ENCODE measurements at places on chromosomes 11 and 22.
A peak's percentile ranks its signal among the peaks of the same experiment; 100 is the strongest.

DNA sequence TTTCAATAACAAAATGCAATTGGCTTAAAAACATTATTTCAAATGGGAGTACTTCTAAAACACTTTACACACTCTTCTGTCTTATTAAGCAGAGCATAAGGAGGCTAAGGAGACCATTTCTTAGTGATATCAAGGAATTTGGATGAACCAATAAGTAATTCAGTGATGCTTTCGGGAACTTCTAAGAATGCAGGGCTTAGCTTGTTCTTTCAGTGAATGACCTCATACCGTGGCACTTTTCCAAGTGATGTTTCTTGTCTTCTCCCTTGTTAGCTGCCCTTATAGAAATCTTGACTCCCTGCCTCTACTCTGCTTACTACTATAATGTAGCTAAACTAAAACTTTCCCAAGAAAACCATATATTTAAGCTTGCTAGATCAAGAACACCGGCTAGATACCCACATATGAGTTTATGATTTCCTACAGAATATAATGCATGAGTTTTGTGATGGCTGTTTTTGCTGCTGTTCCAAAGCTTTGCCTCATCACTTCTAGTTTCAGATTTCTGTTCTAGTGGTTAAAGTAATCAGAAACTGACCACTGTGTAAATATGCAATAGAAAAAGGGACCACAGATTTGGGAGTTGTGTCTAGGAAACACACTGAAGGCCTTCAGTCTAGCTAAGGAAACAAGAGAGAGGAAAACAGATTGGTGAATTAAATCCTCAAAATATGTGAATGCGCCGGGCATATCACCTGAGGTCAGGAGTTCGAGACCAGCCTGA, 37.5 kb upstream of the STK33 start:
- DNase-seq, result no peak

DNA sequence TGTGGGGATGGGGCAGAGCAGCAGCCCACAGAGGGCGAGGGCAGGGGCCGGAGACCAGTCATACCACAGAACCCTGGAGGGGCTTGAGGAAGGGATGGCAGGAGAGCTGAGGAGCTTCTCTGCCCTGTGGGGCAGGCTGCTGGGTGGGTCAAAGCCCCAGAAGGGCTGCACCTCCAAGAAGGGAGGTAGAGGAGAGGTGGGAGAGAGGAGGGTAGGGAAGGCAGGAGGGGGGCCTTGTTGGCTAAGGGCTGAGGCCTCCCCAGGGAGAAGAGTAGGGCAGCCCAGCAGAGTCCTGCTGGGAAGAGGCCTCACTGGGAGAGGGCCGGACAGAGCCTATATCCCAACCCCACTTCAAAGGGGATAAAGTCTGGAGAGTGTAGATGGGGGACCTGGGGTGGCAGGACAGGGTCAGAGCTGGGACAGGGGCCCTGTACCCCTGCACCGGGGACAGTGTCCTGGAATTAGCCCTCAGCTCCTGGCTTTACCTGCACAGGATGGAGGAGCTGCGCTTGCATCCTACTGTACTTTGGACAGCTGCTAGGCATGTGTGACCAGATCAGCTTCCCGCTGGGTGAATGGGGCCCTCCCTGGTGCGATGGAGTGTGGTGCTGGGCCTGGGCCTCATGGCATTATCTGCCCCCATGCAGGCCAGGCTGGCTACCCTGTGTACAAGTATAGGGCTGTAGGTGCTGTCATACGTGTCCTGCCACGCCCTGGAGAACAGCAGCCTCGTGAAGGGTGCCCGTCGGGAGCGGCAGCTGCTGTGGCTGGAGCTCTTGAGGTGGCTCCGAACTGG, 7.3 kb downstream of the DGCR6L start:
- peak; percentile 2 for DNase-seq

DNA sequence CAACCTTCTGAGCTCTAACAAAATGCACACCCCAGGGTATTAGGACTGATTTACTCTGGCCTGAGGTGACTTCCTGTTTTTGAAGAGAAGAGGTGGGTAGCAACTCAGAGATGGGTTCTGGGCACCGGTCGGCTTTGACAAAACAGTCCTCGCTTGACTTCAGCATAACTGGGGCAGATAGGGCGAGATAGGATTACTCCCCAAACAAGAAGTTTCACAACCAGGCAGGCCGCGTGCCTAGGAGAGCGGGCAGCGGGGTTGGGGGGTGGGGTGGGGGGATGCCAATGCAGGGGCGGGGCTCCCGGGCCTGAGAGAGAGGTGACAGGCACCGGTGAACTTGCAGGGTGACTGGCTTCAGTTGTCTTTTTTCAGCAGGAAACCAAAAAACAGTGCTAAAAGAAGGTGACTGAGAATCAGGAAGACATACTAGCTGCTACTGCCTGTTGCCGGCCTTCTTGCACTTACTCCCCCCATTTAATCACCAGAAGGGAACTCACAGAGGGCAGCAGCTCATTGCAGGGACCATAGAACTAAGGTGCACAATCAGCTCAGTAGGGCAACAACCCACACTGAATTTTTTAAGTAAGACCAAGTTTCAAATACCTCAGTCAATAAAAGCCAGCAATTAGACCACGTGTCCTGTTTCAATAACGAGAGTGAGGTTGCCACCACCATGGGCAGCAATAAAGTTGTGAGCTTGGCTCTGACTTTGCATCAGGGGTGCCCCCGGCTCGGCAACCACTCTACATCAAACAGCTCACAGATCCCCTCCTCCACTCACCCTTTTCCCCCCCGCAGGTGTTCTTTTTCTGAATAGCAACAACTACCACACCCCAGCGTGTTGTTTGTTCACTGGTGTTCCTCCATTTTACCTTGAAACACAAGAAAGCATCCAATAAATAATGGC, 37.2 kb upstream of the ETS1 start:
- no peak for DNase-seq

DNA sequence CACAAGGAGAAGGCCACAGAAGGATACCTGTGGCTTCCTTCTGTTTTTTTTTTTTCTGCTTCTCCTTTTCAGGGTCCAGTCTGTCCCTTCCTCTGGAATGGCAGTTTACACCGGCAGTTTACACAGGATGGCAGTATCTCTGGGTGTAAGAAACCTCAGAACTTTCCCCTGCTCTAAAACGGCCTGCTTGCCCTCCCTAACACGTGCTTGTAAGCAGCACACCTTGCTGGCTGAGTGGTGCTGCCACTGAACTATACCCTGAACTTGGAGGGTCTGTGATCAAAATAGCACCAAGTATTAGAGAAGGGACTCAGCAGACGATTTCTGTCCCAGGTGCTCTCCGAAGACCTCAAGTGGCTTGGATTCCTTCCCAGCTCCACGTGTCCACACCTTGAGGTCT, 904 bp upstream of the OPCML start:
- no peak for DNase-seq

DNA sequence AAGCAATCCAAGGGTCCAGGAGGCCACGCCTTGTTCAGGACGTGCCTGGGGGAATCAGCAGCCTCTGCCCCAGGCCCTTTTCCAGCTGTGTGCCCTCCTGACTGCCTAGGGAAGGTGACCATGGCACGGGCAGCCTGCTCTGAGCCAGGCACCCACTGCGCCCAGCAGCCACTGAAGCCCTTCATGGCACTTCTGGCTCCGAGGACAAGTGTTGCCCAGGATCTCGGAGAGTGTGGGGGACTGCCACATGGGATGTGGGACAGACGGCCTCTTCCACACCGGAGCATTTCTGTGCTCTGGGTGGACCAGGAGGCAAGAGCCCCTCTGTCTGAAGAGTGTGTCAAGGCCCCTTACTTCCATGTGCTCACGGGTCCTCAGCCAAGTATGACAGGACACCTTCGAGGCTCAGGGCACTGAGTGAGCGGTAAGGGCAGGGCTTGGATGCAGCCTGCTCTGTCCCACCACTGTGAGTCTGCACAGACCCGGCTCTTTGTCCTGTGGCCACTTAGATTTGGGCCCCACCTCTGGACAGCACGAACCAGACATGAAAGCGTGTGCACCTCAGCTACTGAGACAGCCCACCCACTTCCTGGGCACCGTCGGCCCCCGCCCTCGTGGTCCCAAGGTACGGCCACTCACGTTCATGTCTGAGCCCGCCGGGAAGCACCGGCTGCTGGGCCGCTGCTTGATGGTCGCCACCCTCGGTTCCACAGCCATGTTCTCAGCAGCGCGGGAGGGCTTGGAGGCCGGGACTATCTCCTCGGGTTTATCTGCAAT, 93.6 kb downstream of the CTTN start:
- no peak for DNase-seq

- no peak for DNase-seq
These were observed 241.1 kb downstream of the SOX6 start for GRCh38 chr11:16114978-16115871.

DNA sequence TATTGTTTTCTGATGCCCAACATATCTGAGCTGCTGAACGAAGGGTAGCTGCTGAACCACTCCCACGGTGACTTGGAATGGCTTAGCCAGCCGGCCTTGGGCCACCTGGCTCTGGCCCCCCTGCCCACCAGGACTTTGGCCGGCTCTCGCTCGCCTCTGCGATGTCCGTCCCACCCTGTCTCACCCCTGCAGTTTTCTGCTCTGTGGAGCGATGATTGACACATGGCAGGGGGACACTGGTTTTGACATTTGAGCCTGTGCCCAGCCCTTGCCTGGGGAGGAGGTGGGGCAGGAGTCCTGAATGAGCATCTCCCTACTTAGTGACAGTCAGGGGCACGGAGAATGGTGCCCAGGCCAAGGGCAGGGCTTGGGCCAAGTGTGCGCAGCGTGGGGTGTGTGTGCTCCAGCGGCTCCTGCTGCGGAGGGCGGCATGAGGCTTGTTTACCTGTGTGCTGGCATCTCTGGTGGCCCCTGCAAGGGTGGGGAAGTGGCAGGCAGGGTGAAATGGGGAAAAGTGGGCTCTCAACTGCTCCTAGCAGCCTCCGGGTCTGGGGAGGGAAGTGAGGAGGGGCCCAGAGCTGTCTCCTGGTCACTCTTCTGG, 15.7 kb upstream of the CDKN1C start:
- no peak for DNase-seq

DNA sequence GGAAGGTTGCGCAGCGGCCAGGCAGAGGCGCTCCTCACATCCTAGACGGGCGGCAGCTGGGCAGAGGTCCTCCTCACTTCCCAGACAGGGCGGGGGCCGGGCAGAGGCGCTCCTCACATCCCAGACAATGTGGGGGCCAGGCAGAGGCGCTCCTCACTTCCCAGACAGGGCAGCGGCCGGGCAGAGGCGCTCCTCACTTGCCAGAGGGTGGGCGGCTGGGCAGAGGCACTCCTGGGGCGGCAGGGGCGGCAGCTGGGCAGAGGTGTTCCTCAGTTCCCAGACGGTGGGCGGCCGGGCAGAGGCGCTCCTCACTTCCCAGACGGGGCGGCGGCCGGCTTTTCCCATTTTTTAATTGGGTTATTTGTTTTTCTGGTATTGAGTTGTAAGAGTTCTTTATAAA, 20.2 kb upstream of the PTS start:
- no peak for DNase-seq

GRCh38 chr11:122847466-122847865, 9.2 kb downstream of the CRTAM start:
- no peak for DNase-seq

DNA sequence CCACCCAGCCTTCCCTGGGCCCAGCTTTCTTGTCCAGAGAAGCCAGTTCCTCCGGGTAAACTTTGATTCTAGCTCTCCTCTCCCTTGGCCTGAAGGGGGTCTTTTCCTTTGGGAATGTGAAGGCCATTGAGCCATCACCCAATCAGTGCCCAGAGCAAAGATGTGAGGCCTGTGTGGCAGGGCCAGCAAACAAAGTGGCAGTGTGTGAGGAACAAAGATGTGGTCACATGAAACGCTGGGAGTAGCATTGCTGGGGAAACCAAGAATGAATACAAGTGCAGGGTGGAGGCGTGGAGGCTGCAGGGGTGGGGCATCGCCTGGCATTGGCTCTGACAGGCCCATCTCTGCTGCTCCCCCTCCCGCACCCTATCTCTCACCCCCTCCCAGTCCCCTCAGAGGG, 91.9 kb upstream of the BID start:
- DNase-seq, result peak; percentile 91

GRCh38 chr11:95937358-95937757, 13.5 kb upstream of the MTMR2 start:
- DNase-seq, result no peak

DNA sequence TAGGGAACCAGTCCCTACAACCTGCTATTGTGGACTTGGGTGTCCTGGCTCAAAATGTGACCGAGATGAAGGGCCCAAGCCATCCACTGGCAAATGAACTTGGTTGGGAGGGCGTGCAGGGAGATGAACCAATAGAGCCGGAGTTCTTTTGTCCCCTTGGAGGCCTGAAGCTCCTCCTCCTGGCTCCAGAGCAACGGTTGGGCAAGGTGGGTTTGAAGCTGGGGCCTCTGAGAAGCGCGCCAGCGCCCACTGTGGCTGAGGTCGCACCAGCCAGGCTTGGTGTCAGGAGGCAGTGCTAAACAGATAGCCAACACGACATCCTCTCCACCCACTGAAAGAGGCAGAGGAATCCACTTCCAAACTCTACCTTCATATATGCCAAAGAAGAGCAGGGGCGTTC, 36.0 kb upstream of the PACSIN2 start:
- DNase-seq, result no peak

DNA sequence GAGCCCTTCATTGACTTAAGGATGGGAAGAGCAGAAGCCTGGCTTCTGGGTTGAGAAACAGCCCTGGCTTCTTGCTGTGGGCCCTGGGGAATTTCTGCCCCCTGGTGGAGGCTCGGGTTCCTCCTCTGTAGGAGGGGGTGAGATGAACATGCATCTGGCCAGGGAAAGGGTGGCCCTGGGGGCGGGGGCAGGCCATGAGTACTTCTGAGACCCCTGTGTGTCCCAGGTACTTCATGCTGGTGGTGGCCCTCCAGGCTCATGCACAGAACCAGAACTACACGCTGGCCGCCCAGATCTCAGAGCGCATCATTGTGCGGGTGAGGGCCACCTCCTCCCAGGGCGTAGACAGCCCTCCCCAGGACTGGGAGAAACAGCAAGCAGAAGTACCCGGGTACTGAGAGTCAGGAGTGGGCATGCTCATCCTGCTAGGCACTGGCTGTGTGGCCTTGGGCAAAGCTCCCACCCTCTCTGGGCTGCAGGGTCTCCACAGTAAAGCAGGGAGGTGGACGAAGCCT, 15.8 kb downstream of the TMEM258 start:
- peak; percentile 85 for DNase-seq

DNA sequence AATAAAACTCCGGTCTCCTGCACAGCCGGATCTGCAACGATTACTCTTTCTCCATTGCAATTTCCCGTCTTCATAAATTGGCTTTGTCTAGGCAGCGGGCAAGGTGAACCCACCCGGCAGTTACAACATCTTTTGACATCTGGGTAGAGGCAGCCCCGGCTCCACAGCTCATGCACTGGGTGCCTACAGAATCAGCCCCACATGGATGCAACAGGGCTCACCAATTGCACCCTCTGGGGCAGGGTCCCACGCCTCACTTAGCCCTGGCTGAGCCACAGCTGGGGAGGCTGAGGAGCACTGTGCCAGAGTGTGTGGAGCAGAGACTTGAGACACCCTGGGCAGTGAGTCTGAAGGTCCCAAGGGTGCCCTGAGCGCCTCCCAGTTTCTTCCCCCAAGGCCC, 710.2 kb downstream of the TBC1D22A start:
- no peak for DNase-seq

- no peak for DNase-seq
These were observed 196.0 kb downstream of the CEP164 start for GRCh38 chr11:117523680-117524079.

- no peak for DNase-seq
These were observed 6.3 kb downstream of the MMP3 start for GRCh38 chr11:102837156-102837555.

GRCh38 chr22:41274856-41275255, 11.1 kb downstream of the RANGAP1 start:
- DNase-seq, result peak; percentile 83

Measured in head of caudate nucleus (tissue), 42 donors.